ENCODE measurements at places on chromosomes 1 and 21.

DNA sequence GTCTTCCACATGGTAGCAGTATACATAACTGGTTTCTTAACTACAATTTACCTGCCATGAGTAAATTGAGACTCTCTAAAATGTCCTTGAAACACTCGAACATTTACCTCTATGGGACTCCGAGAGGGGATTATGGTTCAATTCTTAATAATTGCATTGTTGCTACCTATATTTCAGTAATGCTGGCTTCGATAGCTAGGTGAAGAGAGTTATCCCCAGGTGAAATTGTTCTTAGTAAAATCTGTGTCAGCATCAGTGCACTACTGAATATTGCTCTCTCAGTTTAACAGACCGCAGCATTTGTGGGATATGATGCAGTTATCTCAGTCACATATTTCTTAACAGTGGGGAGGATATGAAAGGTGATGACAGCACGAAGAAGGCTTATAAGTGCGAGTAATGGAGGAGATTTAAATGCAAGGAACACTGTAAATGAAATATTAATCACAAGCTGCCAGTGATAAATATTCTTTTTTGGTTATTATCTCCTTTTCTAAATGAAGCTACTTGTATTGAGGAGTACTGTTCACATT, 801.9 kb downstream of the BRINP3 start:
- no peak for DNase-seq

GRCh38 chr1:229578168-229579058, 19.9 kb upstream of the ABCB10 start:
- no peak for DNase-seq

GRCh38 chr1:223250632-223251015, 107.6 kb upstream of the TLR5 start:
- no peak for DNase-seq

DNA sequence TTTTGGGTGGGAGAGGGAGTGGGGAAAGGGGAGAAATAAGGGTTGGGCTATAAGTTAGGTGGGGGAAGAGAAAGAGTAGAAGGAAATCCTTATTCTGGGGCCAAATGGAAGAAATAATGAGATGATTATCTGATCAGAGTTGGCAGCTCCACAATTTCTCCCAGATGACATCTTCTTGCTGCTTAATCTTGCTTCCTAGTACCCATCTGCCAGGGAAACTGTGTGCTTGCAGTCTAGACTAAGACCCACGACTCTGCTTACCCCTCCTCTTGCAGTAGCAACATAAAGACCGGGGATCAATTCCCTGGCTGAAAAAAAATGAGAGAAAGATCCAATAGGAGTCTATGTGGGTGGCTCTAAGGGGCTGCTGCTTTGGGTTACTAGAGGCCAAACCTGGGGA, 95.6 kb downstream of the PAPPA2 start:
- no peak for DNase-seq

DNA sequence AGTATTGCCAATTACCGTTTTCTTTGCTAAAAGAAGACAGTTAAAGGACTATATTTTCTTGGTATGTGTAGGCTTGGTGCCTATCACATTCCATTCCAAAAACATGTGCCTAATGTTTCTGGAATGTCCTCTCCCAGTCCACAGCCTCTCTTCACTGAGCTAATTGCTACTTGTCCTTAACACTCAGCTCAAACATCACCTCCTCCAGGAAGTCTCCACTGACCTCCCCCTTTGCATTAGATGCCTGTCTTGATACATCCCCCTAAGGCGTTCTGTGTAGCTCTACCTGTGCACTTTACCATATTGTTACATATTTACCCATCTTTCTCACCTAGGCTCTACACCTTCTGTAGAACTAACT, 195.6 kb upstream of the CAMK1G start:
- DNase-seq = no peak

DNA sequence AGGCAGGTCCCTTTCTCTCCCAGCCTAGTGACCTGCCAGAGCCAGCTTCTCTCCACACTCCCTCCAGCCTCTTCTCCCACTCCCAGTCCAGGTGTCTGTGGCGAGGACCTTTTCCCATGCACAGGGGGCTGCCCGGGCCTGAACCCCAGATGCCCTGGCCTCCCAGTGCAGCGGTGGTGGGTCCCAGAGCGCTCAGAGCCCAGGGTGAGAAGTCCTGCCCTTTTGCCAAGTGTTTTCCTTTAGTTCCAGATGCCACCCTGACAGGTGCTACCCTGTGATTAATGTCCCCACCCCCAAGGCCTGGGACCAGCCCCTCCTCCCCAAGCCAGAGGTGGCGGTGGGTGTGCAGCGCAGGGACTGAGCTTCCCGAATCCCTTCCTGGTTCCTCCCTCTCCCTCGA, 90.4 kb downstream of the PAX7 start:
- no peak for DNase-seq
